ENCODE measurements at places on chromosomes 12 and 14.

DNA sequence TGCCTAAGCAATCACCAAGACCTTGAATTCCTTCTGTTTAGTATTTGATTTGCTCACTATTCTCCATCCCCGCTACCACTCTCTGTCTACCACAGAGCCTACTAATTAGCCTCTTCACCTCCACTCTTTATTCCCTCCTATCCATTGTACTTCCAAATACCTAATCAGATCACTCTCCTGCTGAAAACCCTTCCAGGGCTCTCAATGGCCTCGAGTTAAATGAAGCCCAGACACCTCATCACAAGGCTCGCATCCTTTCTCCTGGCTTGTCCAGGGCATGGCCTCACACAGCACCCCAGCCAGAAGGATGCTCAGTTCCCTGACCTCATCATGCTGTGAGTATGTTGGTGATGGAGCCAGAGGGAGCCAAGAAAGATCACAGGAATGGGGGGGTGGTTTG lies 71.4 kb upstream of the PRMT8 start:
- DNase-seq = no peak

DNA sequence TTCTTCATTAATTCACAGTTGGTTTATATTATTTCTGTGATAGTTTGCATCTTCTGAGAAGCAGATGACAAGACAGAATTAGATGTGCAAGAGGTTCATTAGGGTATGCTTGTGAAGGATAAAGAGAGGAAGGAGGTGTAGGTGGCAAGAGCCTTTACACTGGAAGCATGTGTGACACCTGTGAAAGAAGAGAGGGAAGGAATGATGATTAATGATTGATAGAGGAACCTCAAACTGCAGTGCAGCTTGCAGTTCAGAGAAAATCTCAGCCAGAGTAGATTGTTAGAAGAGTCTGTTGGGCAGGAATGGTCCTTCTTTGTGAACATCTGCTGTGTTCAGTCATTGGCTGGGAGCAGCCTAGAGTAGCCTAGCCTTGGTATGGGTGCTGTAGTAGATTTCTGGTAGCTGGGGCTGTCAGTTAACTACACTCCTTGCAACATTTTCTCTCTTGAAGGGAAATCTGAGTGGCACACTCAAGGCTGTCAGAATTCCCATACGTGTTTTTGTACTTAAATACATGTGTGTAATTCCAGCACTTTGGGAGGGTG lies 9.0 kb downstream of the RCOR1 start:
- DNase-seq = no peak

DNA sequence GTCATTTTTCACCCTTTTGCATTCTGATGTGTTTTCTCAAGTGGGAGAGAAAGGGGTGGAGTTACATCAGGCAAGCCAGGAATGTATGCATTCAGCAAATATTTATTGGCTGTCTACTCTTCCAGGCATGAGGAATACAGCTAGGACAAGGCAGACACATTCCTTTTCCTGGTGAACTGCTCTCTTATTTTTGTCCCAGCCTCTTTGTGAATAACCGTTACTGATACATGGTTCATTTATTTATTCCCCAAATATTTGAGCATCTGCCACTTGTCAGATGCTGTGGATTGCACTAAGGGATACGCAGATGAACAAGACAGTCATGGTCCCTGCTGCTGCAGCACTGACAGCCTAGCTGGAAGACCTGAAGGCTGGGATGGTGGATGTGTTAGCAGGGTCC lies 6.1 kb downstream of the PELI2 start:
- DNase-seq = no peak

DNA sequence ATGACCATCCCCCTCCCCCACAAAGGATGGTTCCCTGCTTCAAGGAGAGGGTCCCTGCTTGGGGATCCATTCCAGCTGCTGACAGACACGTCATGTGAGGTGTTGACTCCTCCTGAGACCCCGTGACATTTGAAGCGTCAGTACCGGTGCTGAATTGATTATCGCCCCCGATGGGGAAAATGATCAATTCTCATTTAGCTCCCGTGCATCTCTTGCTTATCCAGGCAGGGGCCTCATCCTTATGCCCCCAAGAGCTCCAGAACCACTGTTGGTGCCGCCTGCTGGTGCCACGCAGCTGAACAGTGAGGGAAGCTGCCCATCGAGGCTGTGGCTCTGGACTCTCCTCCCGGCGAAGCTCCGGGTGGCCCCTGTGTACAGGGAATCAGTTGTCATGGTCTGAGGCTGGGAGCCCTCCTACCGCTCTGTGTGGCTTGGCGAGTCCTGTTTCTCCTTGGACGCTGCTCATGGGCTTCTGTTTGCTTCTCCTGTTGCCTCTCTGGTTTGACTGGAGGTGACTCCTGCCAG lies 4.6 kb downstream of the KIF26A start:
- DNase-seq = no peak

DNA sequence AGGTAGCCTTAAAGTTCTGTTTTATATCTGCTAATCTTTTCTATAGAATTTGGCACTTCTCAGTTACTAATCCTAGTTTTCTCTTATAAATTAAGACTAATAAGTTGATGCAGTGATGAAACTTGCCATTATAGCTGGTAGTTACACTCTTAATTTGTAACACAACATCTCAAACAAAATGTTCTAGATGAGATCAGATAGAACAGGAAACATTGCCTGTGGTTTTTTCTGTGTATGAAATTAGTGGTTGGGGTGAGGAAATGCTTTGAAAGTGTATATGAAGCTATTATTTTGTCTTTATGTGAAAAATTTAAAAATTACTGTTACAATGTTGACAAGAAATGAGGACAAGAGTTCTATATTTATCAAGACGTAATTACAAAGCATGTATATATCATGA lies 91.9 kb downstream of the PCNX1 start:
- no peak for DNase-seq

GRCh38 chr14:84442521-84442920 lies 1087.4 kb upstream of the FLRT2 start:
- DNase-seq = no peak

GRCh38 chr12:53160673-53161072 lies 19.8 kb upstream of the ZNF740 start:
- DNase-seq = no peak

DNA sequence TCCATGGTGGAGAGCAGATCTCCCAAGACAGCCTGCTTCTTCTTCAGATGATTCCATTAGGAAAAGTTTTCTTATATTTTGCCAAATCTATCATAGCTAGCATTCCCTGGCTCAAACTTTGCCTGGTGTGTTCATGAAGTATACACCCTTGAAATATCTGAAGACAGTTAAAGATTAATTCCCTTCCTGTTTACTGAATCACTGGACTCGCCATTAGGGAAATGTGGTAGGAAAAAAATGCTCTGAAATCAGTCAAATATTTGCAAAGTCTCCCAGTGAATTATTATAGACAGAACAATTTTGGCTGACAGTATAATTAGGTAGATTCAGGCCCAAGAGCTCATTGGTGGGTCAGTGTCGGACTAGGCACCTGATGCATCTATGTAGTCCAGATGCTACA lies 86.5 kb downstream of the PDZRN4 start:
- peak; percentile 80 for DNase-seq

GRCh38 chr12:122836027-122836921 lies 1.0 kb downstream of the HIP1R start:
- DNase-seq = peak; percentile 52

DNA sequence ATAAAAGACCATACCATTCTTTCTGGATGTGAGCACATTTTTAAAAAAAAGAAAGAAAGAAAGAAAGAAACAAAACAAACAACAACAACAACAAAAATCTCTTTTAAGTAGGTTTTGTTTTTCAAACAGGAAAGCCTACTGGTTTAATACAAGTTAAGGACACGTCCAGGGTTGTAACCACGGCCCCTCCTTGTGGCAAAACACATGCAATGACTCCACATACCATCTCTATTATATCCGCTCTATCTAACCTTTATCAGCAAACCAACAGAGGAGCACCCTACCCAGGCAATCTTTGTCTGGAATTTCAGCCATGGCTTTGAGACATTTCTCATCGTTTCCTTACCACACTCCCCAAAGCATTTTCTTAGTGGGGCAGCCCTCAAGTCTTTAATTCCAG lies 360.5 kb upstream of the TMPO start:
- peak; percentile 4 for DNase-seq

DNA sequence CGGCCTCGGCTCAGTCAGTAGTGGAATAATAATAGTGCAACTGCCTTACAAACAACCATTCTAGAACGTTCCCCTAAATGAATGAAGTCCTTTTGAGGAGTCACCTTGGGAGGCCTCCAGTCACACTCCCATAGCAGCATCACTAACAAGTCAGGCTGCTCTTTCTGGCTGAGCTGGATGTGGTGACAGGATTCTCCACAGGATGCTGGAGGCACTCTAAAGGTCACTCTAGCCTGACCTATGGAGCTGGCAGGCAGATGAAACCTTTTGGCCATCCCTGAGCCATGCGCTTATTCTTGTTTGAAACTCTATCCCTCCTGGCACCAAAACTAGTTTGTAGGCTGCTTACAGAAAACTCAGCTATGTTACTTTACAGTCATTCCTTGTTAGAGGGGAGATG lies 17.9 kb upstream of the TFCP2 start:
- DNase-seq = no peak

DNA sequence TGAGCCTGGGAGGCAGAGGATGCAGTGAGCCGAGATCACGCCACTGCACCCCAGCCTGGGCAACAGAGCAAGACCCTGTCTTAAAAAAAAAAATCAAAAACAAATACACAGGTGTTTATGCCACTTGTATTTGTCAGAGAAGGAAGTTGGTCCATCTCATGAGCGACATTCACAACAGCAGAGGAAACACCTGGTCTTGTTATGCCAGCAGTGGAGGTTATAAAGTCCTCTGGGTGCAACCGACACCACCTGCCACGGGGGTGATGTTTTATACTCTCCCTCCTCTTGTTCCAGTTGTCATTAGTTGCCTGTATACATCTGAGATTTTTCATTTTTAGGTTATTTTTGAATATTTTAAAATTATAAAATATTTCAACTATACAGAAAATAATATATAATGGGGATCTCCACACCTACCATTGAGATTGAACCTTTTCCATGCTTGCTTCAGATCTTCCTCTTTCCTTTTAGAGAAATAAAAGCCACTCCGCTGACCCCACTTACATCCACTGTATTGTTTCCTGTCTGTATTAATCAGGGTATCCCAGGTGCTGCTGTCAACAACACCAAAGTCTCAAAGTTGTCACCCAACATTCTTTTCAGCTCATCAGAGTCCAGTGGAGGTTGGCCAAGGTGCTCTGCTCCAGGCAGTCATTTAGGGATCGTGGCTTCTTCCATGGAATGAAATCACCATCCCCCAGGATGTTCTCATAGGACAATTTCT lies 65.1 kb downstream of the RNFT2 start:
- DNase-seq = no peak

DNA sequence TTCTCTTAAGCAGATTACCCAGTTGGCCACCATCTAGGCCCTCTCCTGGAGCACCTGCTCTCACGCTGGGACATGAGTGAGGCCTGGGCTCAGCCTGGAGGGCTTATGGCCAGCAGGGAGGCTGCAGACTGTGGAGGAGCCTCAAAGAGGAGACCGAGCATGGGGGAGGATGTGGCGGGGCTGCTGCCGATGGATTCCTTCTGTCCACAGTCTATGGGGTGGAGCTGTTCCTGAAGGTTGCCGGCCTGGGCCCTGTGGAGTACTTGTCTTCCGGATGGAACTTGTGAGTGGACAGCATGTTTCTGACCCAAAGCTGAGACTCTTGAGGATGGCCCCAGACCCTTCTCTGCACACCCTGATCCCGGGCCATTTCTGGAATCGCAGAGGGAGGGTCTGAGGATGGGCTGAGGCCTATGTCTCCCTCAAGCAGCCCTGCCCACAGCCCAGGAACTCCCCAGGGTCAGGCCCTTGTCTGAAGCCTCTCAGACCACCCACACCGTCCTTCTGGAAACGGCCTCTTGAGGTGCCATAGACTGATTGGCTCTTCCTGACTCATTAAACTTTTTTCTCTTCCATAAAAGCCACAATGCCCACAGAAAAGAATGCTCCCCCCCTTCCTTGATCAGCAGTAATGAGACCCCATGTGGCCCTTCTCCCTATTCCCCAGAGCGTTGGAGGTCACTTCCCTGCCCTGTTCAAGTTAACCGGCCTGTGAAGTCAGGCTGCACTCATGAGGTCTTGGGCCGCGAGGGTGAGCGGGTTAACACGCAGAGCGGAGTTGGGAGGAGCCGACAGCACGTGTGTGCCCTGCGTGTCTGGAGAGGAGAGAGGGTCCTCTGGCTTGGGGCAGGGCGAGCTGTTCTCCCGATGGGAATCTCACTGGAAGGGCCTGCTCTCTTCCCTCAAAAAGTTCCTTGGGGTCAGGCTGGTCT lies 49.0 kb downstream of the SLC8B1 start:
- no peak for DNase-seq

DNA sequence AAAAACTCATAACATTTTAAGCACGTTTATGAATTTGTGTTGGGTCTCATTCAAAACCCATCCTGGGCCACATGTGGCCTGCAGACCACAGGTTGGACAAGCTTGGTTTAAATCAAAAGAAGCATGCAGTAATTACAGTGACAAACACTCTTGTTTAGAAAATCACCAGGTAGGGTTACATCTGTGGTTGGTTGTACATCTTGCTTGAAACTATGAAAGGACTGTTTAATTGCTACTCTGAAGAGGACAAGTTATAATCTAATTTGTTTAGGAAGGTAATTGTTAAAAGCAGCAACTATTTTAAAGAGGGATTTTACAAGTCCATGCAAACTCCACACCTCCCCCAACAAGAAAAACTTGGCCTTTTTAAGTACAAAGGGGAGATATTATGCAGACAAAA lies 4.0 kb downstream of the TRIP11 start:
- no peak for DNase-seq

DNA sequence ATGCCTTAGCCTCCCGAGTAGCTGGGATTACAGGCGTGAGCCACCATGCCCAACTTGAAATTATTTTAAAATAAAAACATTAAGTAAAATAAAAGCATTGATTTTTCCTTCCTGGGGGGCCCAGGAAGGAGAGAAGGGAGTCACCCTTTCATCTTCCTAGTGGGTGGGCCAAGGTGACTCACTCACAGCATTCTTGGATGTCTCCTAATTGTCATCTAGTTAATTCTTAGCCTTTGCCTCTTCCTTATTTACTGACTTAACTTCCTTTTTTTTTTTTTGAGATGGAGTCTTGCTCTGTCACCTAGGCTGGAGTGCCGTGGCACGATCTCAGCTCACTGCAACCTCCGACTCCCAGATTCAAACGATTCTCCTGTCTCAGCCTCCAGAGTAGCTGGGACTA lies 29.2 kb downstream of the TMEM120B start:
- DNase-seq = peak; percentile 23

DNA sequence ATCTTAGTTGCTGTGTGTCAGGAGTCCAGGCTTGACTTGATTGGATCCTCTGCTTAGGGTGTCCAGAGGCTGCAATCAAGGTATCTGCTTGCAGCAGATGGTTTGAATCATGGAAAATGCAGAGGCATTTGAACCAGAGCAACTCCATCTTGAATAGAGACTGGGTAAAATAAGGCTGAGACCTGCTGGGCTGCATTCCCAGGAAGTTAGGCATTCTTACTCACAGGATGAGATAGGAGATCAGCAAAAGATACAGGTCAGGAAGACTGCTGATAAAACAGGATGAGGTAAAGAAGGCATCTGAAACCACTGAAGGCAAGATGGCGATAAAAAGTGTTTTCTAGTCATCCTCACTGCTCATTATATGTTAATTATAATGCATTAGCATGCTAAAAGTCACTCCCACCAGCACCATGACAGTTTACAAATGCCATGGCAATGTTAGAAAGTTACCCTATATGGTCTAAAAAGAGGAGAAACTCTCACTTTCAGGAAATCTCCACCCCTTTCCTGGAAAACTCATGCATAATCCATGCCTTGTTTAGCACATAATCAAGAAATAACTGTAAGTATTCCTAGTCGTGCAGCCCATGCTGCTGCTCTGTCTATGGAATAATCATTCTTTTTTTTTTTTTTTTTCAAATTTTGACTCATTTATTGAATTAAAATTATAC lies 218.3 kb upstream of the CPNE8 start:
- DNase-seq = no peak

GRCh38 chr14:68292441-68293215 lies 473.0 kb downstream of the RAD51B start:
- no peak for DNase-seq

Data from renal cortical epithelial cell (primary cell).